Fibroblast of lung (primary cell): ENCODE measurements at places on chromosomes 1 and 21.

DNA sequence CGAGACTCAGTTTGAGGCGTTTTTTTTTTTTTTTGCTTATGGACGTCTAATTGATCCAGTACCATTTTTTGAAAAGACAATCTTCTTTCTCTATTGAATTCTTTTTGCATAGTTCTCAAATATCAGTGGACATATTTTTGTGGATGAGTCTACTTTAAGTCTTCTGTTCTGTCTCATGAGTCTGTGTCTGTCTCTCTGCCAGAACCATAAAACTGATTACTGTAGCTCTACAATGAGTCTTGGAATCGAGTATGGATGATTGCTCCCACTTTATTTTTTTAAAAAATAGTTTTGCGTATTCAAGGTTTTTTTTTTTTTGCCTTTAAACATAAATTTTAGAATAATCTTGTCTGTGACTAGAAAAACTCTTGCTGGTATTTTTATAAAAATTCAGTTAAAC is 323.5 kb downstream of the ZNF326 start:
- no peak for DNase-seq

DNA sequence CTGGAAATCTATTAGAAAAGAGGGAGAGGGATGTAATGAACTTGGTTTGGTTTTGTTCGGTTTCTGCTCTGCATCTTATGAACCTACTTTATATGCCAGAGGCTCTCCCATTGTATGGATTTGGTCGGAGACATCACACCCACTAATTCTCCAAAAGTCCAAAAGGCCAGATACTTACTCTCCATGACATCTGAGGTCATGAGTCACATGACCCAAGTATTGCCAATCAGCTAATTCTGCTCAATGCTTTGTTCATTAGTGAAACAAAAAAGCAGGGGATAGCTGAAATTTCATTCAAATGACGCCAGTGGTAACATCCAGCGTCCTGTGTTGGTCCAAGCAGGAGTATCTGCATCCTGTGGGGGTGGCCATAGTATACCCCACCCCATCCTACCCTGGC is 173.6 kb downstream of the TRIM33 start:
- DNase-seq = no peak

GRCh38 chr1:40595623-40596022 is 64.2 kb downstream of the ZNF684 start:
- DNase-seq = no peak

- DNase-seq = no peak
Observed at GRCh38 chr1:239682046-239682445, 295.7 kb downstream of the CHRM3 start.
